Cortex of kidney (tissue), 1 donor: ENCODE measurements at places on chromosomes 13 and 19.

DNA sequence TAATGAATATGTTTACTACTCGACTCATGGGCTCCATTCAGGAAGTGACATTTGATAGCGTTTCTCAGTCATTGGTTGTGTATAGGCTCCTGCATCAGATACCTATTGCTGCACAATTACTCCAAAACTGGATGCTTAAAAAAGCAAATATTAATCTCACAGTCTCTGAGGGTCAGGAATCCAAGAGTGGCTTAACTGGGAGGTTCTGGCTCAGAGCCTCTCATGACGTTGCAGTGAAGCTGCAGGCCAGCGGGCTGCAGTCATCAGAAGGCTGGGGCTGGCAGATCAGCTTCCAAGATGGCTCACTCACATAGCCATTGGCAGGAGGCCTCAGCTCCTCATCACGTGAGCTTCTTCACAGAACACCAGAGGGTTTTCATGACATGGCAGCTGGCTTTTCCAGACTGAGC lies 525.1 kb upstream of the NBEA start:
- DNase-seq = no peak

DNA sequence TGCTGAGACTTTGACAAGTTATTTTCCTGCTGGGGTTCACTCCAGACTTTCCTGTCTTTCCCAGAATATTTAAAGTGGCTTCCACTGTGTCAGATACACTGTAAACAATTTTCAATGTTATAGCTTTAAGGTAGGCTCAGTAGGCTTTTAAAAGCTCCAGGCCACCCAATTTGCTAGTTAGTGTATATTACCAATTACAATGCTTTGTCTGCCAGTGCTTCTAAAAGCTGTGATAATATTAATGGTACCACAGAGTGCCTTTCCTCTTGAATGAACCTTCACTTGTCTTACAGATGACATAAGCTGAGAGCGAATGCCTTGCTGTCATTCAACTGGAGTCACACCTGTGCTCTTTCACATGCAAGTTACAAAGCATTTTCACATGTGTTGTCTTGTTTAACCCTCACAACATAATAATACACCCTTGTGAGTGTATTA lies 239.7 kb upstream of the HTR2A start:
- no peak for DNase-seq

GRCh38 chr19:14375055-14375581 lies 6.1 kb upstream of the ADGRE5 start:
- no peak for DNase-seq

GRCh38 chr19:32708457-32708856 lies 11.1 kb upstream of the TDRD12 start:
- no peak for DNase-seq

- DNase-seq = no peak
These were observed 869.0 kb upstream of the PRR20A start for GRCh38 chr13:56271686-56272085.

DNA sequence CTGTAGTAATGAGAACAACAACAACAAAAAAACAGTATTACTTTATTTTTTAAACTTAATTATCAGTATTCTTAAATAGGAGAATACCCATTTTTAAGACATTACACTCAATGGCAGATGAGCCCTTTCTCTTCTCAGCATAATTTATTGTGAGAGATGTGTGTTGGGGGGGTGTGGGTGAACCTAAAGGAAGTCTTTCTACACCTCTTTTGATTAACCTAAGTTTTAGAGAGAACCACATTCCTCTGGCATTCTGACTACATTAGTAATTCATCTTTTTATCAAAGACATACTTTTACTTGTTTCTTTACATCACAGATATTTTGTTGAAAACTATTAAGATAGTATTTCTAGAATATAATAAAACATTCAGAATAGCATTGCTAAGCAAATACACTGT lies 890.9 kb downstream of the PCDH9 start:
- DNase-seq = no peak

DNA sequence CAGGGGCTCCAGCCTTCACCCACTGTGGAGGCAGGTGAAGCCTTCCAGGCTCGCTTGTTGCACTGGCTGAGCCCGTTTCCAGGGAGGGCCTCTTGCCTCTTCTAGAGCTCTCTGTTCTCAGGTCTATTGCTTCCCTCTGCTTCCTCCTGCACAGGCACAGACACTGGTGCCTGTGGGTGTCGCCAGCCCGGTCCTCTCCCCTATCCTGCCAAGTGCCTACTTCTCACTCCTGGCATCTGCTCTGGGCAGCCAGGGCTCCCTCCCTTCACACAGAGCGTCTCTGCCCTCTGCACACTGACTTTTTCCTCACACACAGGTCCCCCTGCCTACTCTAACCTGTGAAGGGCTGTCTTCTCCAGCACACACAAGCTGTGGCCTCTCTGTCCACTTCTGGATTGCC lies 60.3 kb downstream of the SLC7A9 start:
- no peak for DNase-seq

DNA sequence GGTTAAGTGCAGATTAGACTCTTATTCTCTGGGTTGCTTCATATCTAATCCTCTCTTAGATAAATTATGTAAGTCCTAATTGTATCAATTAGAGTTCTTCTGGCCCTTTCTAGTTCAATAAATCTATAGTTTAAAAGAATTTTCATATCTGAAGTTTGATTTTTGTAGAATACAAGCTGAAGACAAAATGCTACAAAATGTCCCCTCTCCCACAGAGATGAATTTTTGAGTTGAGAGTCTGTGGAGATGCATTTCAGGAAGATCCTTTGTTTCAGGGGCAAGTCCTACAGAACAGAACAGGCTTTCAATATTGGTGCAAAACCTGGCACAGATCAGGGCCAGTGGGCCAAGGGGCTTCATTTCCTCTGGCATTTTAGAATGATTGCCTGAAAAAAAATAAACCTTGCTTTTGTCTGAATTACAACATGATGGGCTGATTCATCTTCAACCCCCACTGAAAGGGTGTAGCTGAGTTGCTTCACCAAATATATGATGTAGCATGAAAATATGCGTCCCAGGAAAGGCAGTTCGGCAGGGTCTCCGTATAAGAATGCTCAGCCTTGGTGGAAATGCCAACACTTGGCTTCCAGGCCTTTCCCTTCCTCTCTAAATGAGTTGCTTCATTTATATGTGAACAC lies 6.4 kb upstream of the IPO5 start:
- DNase-seq = no peak

- DNase-seq = no peak
These were observed 224.2 kb upstream of the IRS2 start for GRCh38 chr13:110010404-110011138.

DNA sequence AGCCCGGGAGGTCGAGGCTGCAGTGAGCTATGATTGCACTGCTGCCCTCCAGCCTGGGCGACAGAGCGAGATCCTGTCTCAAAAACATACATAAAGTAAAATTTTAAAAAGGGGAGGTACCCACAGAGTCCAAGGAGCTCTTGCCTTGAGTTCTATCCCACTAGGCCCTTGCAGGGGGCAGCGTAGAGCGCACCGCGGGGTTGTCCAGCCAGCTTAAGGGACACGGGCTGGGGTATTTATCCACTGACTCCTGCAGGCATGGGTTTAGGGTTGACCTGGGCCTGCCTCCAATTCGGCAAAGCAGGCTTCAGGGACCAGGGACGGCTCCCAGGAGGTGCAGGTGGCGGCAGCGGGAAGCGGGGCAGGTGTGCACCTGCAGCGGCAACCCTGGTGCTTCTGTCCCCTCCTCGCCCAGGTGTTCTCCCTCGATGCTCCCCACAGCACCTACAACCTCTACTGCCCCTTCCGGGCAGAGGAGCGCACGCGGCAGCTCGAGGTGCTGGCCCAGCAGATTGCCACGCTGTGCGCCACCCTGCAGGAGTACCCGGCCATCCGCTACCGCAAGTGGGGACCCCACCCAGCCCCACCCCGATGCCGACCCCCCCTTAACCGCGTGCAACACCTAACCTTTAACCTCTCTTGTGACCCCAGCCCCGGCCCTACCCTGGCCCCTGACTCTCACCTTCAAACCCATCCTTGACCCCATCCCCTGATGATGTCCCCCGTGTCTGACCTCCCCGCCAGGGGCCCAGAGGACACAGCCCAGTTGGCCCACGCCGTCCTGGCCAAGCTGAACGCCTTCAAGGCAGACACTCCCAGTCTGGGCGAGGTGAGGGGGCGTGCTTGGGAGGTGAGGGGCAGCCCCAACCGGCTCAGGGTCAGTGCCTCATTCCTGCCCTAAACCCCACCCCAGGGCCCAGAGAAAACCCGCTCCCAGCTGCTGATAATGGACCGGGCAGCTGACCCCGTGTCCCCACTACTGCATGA lies 4.7 kb downstream of the STXBP2 start:
- no peak for DNase-seq

DNA sequence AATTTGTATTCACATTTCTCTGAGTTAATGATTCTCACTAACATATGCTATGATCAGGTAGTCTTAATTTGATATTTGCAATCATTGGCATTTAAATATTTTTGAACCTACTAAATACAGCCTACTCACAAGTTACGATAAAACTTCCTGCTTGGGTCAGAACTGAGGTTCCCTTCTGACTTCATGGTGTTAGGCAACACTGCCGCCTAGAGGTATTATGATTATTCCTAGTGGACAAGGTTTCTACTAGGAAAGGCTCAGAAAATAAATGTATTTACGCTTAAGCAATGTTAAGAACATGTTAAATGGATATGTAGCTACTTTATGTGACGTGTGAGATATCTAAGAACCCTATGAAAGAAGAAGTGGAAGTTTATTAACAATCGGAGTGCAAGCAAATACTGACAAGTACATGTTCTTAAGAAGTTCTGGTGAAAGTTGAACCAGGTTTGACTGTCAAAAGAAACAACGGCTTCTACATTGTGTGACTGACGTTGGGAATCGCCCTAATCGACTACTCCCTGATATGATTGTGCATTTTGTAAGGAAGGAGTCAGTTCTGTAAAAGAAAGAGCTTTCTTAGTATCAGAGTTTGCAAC lies 1395.8 kb downstream of the SLITRK5 start:
- no peak for DNase-seq
